Activated T-helper 1 cell treated with anti-CD3 and anti-CD28 coated beads, Interleukin-12 subunit alpha, Interleukin-12 subunit beta, Interleukin-2, Interleukin-4 antibody, amounts not matched to agents 30 ng/mL and 10 ng/mL and 1 ng/mL, durations not matched to agents 14 hours and 24 hours and 36 hours (primary cell): ENCODE measurements at places on chromosomes 16 and 17. TPM values are rescaled to one million over a fixed set of nuclear protein-coding genes. Genes with fewer than 3 reads are reported as not detected.

DNA sequence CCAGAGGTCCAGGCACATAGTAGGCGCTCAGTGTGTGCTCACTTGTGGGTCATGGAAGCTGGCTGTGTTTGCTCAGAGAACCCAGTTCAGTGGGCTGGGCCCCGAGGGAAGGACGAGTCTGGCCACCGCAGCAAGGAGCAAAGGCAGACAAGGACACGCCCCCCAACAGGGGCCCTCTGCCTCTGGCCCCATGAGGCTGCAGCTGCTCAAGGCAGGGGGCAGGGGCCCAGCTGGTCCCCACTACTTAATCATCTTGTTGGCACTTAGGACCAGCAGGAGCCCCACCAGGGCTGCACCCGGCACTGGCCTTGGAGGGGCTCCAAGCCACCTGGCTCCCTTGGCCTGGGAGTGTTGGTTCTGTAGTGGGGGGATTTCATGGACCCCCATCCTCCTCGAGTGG is 16.1 kb downstream of the KCNJ12 start:
- DNase-seq = no peak

- no peak for DNase-seq
These were observed 160.1 kb upstream of the KIF2B start for GRCh38 chr17:53662608-53663007.

GRCh38 chr17:17641621-17642409 is 39.4 kb upstream of the RAI1 start:
- peak; percentile 67 for DNase-seq

- no peak for DNase-seq
These were observed 21.6 kb upstream of the ENDOV start for GRCh38 chr17:80393241-80393890.

- no peak for DNase-seq
These were observed 81.8 kb downstream of the PGS1 start for GRCh38 chr17:78460176-78460675.

DNA sequence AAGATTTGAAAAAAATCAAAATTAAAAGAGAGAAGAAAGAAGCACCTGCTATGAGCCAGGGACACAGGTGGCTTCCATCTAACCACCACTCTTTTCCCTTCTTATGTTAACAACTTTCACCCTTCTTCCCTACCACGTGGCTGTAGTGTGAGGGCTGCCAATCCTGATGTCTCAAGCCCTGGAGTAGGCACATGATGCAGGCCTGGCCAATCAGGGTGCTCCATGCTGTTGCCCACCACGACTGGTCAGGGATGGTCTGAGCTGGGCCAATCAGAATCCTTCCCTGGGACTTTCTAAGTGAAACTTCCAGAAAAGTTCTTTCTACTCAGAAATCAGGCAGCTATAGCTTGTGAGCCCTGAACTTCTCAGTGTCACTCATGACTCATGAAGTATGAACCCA is 140.7 kb downstream of the SDK2 start:
- DNase-seq = no peak

Gene TAF1C
- total RNA-seq = 67.9 and 74.4 TPM in 2 replicates

Gene PER1
- total RNA-seq = 36.9 and 37.4 TPM in 2 replicates

GRCh38 chr17:7839876-7840261 is 5.9 kb downstream of the KDM6B start:
- DNase-seq = no peak

DNA sequence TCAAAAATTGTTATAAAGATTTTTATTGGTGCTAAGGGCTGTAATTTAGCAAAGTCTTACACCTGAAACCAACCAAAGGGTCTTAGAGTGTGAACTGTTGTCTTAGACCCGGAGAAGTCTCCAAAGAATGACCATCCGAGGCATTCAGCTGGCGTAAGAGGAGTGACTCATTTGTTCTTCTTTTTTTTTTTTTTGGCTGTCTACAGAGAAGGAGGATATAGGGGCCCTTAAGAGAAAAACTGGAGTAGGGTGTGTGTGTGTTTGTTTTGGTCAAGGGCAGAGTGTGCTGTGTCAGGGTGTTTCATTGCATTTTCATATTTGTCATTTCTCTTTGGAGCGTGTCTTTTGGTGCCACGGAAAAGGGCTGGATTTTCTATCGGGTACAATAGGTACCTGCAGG is 508.0 kb downstream of the WWOX start:
- DNase-seq = no peak

GRCh38 chr16:48335961-48336360 is 49.3 kb downstream of the SIAH1 start:
- no peak for DNase-seq

Gene SLC16A13
- 14.3 and 14.8 TPM in 2 replicates for total RNA-seq

DNA sequence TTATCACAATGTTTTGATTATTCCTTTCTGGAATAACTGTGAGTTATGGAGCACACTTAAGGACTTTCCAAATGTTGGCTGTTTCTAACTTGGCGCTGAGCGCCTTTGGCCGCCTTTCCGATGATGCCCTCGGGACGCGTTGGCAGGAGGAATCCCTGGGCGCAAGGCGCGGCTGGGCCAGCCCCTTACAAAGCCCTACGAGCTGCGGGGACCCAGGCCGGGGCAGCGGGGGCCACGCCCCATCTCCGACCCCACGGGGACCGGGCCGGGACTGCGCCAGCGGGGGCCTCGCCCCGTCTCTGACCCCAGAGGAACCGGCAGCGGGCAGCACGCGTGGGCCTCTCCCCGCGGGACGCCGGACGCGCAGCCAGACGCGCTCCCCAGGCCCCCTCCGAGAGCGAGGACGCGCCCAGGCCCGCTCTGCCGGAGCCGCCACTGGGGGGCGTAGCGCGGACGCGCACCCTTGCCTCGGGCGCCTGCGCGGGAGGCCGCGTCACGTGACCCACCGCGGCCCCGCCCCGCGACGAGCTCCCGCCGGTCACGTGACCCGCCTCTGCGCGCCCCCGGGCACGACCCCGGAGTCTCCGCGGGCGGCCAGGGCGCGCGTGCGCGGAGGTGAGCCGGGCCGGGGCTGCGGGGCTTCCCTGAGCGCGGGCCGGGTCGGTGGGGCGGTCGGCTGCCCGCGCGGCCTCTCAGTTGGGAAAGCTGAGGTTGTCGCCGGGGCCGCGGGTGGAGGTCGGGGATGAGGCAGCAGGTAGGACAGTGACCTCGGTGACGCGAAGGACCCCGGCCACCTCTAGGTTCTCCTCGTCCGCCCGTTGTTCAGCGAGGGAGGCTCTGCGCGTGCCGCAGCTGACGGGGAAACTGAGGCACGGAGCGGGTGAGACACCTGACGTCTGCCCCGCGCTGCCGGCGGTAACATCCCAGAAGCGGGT is at the start of gene GAA:
GAA (plus strand) TSS at position 571 of the 935 bp plus-strand sequence. CDS start 3,006 bp downstream, outside the sequence.
- DNase-seq = peak; percentile 86

Gene RHBDL1
- total RNA-seq = 0.71 and 1.1 TPM in 2 replicates

Gene ZNF200
- 13.6 and 15.8 TPM in 2 replicates for total RNA-seq

DNA sequence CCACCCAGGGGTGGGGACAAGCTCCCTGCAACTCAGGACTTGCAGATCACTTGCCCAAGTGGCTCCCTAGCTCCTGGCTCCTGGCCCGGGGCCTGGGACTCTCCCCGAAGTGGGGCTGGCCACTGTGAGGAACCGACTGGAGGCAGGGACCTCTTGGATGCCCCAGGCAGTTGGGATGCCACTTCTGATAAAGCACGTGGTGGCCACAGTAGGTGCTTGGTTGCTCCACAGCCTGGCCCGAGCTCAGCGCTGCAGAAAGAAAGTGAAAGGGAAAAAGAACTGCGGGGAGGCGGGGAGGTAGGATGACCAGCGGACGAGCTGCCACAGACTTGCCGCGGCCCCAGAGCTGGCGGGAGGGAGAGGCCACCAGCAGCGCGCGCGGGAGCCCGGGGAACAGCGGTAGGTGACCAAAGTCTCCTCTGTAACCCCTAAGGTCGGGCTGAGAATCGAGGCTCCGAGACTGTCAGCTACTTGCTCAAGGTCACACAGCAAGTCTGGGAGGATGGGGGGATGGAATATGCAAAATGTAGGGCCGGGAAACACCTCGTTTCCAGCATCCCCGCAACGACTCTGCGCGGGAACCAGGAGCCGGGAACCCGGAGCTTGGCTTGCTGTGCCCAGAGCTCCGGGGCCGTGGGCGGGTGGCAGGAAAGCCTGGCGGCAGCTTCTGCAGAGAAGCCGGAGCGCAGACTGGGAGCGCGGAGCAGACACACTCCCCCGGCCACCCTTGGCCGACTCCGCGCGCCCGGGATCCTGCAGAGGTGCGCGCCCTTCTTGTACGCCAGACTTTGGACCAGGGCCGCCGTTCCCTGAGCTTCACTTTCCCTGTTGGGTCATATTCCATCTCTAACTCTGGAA is 1.9 kb downstream of the CIITA start:
- DNase-seq = peak; percentile 45
